Amygdala (tissue), 56 donors: ENCODE measurements at places on chromosomes 5 and 9.

DNA sequence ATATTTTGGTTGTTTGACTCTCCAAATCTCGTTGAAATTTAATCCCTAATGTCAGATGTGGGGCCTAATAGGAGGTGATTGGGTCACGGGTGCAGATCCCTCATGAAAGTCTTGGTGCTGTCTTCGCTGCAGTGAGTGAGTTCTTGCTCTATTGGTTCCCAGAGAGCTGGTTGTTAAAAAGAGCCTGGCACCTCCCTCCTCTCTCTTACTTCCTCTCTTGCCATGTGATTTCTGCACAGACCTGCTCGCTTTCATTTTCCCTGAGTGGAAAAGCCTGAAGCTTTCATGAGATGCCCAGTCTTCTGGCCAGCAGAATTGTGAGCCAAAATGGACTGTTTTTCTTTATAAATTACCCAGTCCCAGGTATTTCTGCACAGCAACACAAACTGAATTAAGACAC, 221.6 kb downstream of the MAT2B start:
- no peak for DNase-seq

GRCh38 chr5:126519637-126520592, 75.1 kb downstream of the ALDH7A1 start:
- DNase-seq, result no peak

DNA sequence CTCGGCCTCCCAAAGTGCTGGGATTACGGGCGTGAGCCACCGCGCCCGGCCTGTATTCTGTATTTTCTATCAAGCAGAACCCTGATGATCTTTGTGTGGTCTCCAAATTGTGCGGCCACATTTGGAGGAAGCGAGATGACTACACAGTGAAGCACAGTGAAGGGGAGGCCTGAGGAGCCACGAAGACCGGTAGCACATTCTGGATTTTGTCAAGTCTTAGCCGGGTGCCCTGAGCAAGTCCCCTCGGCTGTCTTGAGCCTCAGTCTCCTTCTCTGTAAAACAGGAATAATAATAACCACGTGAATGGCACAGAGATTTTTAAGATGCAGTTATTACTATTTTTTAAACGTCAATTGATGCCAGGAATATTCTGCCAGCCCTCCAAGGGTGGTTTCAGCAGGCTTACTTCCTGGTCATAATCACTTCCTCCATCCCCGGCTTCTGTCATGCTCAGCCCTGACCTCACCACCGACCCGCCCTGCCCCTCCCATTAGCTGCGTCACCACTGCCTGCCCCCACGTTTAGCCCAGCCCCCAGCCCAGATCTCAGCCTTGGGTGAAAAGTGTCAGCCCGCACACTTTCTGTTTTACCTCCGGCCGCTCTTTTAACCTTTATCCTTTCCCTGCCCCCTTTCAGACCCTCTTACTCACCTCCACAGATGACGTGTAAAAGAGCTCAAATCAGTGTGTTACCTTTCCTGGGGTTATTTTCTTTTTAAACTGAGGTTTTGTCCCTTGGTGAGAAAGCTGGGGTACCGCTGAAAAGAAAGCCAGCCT, 27.0 kb upstream of the ERGIC1 start:
- peak; percentile 8 for DNase-seq

- DNase-seq, result peak; percentile 22
These were observed 27.9 kb upstream of the GOLM1 start for GRCh38 chr9:86126998-86127972.

GRCh38 chr5:139633295-139634027, 14.7 kb upstream of the CXXC5 start:
- DNase-seq, result peak; percentile 69

DNA sequence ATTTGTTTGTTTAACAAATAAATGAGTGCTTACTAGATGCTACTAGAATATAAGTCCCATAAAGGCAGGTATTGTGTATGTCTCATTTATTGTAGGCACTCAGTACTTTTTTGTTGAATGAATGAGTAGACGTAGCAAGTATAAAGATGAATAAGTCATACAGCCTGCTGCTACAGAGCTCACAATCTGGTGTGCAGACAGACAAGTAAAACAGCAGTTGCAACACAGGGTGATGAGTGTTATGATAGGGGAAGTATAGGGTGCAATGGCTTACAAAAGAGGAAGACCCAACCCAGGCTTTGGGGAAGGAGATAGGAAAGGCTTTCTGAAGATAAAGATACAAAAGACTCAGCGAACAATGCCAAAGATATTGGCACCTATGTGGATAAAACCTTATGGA, 47.7 kb downstream of the SH3RF2 start:
- no peak for DNase-seq

DNA sequence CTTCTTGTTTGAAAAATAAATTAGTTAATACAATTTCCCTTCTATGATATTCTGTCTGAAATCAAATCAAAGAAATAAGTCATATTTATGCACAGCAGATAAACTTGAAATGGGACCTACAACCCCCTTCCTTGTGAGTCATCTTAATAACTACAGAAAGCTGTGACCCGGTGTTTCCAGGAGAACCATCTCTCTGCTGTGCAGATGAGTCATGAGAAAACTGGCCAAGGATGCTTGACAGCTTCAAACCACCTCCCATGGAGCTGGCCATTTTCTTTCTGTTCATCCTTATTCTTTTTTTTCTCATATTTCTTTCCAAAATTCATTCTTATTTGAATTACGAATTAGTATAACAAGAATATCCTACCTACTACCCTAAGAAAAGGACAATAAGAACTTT, 43.4 kb upstream of the NR4A3 start:
- no peak for DNase-seq

GRCh38 chr5:160272889-160273288, 39.5 kb downstream of the CCNJL start:
- DNase-seq, result no peak

GRCh38 chr5:107513337-107514085, 157.2 kb downstream of the EFNA5 start:
- no peak for DNase-seq

DNA sequence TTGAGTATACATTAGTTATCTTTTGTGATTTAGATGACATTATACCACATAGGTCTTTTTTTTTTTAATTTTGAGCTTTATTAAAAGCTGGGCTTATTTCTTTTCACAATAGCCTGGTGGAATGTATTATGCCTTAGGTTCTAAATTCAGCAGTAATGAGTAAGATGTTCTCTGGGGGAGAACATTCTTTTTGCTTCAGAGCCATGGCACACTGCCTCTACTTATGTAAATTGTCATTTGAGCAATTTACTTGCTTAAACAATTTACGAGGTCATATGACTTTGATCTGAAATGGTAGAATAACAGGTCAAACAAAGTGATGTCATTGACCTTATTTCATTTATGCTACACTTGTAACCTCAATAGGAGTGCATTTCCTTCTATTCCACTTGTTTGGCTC, 154.2 kb downstream of the FOCAD start:
- no peak for DNase-seq

- DNase-seq, result no peak
These were observed 39.4 kb downstream of the HOMER1 start for GRCh38 chr5:79474367-79475151.

- DNase-seq, result no peak
These were observed 293.8 kb upstream of the GRAMD2B start for GRCh38 chr5:126129431-126129830.

DNA sequence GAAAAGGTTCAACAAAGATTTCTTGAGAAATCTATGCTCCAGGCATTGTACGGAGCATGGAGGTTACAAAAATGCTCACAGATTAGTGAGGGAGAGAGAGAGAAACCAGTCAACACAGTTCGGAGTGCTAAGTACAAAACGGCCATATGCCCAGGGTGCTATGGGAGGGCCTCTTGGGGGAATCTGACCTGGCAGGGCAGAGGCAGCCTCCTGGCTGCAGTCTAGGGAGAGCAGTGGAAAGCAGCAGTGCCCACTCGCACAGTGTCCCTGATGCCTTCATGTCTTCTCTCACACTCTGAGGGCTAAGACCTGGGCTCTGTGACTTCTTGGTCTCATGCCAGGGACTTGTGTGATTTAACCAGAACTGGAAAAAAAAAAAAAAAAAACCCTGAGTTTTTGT, 29.8 kb upstream of the SMC5 start:
- DNase-seq, result no peak

GRCh38 chr9:99867536-99867935, 38.9 kb upstream of the STX17 start:
- DNase-seq, result no peak

DNA sequence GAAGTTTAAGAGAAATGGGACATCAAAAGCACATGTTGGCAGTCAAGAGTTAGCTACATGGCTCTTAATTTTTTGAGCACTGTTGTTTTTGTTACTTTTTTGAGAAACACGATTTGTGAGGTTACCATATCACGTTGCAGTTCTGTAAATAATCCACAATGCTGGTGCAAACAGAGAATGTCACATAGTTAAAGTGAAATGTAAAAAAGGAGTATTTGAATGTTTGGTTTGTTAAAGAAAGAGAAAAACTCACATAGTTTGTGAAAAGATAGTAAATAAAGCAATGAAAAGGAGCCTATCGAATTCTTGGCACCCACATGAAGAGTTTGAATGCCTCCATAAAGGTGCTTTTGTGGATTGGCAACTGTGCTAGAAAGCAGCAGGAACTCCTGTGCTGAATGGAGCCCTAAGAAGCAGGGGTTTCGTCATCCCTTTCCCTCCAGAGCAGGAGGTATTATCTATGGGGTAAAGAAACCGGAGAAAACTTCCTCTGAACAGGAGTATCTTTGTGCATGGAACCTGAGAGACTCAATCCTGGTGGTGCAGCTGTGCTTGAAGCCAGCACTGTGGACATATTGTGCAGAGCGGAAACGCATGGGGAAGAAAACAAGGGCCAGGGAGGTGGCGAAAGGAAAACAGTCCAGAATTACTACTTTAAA, 148.5 kb upstream of the OTULINL start:
- no peak for DNase-seq

DNA sequence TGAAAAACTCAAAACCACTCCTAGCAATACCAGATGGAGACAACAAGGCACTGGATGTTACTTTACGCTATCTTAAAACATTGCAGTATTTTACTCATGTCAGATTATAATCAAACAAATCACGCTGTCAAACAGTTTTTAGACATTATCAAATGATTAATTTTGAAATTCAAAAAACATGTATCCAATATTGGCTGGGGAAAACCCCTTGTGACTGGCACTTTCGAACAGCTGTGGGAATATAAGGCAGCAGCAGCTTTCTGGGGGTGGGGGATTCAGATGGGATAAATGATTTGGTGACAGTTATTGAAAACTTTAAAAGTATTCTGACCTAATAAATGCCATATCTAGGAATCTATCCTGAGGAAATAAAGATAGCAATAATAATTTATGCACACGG, 28.7 kb downstream of the ELL2 start:
- no peak for DNase-seq
